ENCODE measurements at places on chromosomes 12 and 14. TPM values are rescaled to one million over a fixed set of nuclear protein-coding genes. Genes with fewer than 3 reads are reported as not detected.
A peak's percentile ranks its signal among the peaks of the same experiment; 100 is the strongest.

DNA sequence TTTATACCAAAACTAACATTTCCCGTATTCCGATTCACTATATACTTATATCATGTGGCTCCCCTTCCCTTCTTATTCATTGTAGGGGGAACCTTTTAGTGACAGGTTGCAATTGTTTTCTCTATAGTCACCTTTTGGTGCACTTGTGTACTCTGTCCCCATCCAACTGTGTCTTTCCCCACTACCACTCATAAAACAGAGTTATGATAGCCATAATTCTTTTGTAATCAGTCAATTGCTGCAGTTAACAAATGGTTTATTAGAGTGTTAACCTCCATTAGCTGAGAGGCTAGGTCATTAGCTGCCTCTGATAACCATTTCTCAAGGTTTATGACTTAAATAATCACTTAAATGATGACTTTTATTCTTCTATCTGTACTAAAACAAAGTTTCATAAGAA lies 338.1 kb upstream of the SEL1L start:
- no peak for DNase-seq

DNA sequence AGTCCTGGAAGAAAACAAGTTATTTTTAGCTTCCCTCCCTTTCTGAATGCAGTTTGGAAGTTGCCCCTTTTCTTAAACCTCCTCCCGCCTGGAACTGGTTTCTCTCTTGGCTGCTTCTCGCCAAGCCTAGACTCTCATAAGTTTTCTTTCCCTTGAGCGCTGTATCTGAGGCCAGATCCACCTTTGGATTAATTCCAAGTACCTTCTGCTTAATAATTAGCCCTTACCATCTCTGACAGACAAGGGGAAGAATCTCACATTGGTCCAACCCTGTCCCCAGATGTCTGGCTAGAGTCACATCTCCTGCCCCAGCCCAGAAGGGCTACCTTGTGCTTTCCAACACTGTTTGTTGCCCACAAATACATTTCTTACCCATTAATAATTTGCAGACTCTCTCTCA lies 161.8 kb upstream of the RGS6 start:
- no peak for DNase-seq

Gene OTOGL
- 0.27 TPM for total RNA-seq

GRCh38 chr12:51401900-51402299 lies 10.7 kb upstream of the GALNT6 start:
- no peak for DNase-seq

Gene EPYC
- total RNA-seq = not detected

DNA sequence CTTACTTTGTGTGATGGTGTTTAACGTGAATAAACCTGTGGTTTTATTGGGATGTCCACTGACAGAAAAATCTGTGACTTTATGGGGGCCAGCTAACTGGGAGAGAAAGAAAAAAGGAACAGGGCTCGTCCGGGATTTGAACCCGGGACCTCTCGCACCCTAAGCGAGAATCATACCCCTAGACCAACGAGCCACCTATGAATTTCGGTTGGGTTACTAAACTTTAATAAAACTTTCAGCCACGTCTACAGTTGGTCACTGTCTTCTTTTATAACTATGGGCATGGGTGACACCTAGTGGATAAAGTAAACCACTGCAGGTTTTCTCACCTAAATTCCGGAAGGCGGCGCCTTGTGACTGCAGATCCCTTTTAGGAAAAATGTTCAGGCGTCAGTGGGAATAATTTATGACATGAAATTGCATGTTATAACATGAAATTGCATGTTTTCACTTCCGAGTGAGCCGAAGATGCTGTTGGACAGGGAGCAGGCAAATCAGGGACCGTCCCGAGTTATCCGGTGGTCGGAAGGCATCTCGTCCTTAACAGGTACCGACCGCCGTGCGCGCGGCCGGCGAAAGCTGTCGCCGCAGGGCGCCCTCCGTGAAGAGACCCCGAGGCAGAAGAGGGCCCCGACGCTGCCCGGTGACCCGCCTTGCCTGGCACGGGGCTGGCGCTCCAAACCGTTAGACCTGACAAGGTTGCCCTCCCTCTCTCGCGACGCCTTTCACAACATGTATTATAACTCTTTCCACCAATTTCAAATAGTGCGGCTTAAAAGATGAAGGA lies 18.2 kb upstream of the RNASE12 start:
- peak; percentile 59 for DNase-seq

Gene MEG3
- total RNA-seq = 20.6 TPM

- DNase-seq = no peak
Measured at GRCh38 chr12:124631681-124632256, 64.4 kb upstream of the NCOR2 start.

Gene ATF7
- 37.7 TPM for total RNA-seq

GRCh38 chr14:33617154-33617553 lies 333.7 kb downstream of the EGLN3 start:
- DNase-seq = no peak

Gene GALNT9
- total RNA-seq = 1.6 TPM

Gene NT5DC3
- total RNA-seq = 3.3 TPM

- no peak for DNase-seq
Measured at GRCh38 chr12:8065991-8066594, at the start of gene C3AR1. Gene C3AR1, minus strand, starts transcription at chr12:8066359. Its CDS starts 6,174 bp downstream, at chr12:8060185.

Gene AHNAK2
- 2.5 TPM for total RNA-seq

Gene CMKLR1
- total RNA-seq = 6.4 TPM

DNA sequence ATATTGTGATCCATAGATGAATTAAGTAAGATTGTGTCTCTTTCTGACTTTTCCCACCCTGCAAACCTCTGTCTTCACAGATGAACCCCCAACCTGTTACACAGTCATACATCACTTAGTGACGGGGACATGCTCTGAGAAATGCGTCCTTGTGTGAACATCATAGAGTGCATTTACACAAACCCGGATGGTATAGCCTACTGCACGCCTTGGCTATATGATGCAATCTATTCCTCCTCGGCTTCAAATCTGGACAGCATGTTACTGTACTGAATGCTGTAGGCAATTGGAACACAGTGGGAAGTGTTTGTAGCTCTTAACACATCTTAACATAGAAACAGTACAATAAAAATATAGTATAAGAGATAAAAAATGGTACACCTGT lies 7.4 kb upstream of the TESPA1 start:
- no peak for DNase-seq

- DNase-seq = no peak
Measured at GRCh38 chr12:102851246-102851645, 65.8 kb downstream of the PAH start.

Gene C12orf54
- not detected for total RNA-seq

DNA sequence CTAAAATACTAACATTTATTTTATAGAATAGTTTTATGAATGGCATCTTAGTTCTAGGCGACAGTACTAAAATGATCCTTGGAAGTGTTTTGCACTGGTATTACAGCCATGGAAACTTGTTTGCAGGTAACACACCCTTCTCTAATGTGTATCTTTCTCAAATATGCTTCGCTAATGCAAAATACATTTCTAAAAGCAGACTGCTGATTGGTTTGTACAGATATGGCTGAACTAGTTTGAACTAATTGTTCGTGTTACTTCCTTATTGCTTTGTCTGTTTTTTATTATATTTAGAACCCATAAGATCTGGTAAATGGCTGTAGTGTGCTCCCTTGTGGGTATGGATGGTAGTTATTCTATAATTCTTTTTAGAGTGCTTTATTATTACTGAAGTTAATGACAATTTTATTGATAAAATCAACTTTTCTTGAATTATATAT lies 53.0 kb downstream of the ATF7IP start:
- no peak for DNase-seq

GRCh38 chr12:40688085-40688725 lies 4.0 kb upstream of the CNTN1 start:
- DNase-seq = no peak

- no peak for DNase-seq
Measured at GRCh38 chr12:644303-644639, 19.0 kb downstream of the NINJ2 start.

Gene OTX2
- total RNA-seq = not detected

Gene PRIMA1
- 7.9 TPM for total RNA-seq

- no peak for DNase-seq
Measured at GRCh38 chr12:52895726-52896189, 9.1 kb downstream of the KRT8 start.

DNA sequence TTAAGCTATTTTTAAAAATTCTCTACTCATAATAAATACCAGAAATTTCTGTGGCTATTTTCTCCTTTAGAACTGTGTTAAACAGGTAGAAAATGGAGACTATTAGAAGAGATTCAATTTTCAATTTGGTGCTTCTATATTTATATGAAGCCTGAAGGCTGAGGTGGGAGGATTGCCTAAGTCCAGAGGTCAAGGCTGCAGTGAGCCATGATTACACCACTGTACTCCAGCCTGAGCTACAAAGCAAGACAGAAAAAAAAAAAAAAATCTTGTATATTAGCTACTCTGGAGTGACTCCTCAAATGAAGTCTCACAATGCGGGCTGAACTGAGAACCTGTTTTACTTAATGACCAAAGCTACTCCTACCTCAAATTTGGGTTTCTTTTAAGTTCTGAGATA lies 9.8 kb upstream of the DPF3 start:
- no peak for DNase-seq

Gene SRRM4
- total RNA-seq = 0.42 TPM

Data from left ventricle myocardium superior (tissue), 1 donor.